ENCODE measurements at places on chromosomes 12 and 14.

DNA sequence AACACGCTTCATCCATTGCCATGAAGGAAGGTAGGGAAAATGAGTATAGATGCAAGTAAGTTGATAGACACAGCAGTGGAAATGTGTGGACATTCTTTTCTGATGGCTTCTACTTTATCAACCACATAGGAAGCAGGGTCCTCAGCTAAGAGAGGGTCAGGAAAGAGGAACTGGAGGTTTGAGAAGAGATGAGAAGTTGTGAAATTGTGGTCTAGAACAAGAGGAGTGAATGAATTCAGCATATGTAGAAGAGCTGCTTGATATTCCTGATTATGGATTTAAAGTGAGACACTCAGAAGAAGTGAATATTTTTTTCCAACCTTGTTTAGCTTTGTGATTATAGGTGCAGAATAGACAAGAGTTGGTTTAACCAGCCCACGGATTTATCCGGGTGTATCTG is 128.5 kb downstream of the SLC15A5 start:
- no peak for DNase-seq

DNA sequence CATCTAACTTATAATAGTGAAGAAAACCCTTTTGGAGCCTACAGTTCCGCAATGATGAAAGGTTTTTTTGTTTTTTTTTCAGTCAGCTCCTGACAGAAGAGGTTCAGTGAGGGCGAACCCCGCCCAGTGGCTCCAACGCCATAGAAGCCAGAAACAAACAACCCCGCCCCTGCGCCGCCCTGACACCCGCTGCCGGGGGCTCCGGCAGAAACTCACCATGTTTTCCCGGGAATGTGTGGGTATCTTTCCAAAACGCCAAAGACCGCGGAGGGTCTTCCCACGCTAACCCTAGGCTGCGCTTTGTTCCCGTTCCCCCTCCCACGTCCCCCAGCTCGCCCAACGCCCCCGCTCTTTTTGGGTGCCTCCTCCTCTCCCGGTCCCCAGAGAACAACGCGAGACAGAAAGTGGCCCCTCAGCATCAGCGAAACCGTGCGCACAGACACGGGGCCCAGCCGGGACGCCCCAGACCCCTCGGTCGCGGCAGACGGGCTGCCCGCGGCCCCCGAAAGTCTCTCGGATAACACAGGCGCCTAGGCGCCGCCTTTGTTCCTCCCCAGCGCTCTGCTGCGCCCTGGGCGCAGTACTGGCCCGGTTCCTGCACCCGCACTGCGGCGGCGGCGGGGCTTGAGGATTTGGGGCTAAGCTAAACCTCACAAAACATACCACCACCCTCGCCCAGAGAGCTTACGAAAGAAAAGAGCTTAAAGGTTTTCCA is 522 bp downstream of the TUBA1A start:
- peak; percentile 62 for DNase-seq

DNA sequence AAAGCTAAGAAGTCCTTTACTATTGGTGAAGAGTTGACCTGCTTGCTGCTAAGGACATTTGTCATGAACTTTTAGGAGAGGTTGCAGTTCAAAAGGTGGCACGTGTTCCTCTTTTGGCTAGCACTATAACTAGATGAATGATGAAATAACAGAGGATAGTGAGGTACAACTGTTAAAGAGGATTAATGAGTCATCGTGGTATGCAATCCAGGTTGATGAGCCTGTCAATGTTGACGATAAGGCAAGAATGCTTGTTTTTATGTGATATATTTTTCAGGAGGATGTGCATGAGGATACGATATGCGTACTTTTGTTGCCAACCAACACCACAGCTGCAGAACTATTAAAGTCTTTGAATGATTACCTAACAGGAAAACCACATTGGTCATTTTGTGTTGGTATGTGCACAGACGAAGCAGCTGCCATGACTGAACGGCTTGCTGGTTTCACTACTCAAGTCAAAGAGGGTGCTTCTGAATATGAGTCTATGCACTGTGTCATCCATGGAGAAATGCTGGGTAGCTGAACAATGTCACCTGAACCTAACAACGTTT is 10.6 kb downstream of the CEP128 start:
- no peak for DNase-seq

GRCh38 chr14:102516531-102517391 is 7.2 kb upstream of the ANKRD9 start:
- DNase-seq: peak; percentile 42

DNA sequence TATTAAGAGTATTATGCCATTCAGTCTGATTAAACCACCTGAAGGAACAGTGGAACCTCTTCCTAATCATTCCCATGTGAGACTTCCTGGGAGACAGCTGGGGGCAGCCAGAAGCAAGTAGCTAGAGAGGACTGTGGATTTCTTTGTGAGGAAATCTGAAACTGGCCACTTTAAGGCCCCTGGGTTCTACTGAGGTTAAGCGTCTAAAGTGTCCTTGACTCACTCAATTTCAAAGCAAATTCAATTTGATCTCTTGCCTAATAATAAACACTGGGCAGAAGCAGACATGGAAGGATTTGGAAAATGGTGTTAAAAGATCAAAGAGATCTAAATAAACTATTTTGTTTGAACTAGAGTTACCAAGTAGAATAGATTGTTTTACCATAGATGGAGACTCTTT is 909.9 kb downstream of the NRXN3 start:
- DNase-seq: no peak

DNA sequence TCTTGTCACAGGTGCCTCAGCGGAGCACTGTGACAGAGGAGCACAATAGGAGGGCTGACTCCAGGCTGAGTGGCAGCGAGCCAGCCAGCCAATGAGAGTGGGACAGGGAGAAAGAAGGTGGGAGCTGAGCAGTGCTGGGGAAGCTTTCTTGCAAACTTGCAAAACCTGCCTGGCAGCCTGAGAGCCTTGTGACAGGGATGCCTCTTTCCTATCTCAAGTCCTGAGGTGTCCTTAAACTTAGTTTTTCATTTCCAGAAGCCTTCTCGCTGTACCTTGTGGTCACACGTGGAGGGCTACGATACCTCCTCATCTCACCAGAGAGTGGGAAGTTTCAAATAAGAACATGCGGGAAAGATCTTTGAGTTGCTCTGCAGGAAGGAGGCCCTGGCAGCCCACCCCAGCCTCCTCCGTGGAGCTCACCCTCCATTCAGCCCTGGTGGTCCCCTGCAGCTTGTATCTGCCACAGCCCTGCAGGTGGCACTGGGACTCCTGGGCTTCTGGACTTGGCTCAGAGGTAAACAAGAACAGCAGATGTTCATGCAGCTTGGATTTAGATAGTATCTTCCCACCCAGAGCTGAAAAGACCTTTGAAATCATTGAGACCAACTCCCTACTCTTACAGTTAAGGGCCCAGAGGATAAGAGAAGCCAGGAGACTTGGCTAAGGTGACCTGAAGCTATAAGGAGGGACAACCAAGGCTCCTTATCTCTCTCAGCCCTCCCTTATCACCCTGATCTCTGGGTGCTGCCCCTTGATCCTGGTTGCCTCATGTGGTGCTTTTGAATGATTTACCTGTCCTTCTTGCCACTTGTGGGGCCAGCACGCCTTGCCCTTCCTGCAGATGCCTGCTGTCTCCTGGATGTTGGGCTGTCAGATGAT is 153.5 kb upstream of the MAX start:
- no peak for DNase-seq

DNA sequence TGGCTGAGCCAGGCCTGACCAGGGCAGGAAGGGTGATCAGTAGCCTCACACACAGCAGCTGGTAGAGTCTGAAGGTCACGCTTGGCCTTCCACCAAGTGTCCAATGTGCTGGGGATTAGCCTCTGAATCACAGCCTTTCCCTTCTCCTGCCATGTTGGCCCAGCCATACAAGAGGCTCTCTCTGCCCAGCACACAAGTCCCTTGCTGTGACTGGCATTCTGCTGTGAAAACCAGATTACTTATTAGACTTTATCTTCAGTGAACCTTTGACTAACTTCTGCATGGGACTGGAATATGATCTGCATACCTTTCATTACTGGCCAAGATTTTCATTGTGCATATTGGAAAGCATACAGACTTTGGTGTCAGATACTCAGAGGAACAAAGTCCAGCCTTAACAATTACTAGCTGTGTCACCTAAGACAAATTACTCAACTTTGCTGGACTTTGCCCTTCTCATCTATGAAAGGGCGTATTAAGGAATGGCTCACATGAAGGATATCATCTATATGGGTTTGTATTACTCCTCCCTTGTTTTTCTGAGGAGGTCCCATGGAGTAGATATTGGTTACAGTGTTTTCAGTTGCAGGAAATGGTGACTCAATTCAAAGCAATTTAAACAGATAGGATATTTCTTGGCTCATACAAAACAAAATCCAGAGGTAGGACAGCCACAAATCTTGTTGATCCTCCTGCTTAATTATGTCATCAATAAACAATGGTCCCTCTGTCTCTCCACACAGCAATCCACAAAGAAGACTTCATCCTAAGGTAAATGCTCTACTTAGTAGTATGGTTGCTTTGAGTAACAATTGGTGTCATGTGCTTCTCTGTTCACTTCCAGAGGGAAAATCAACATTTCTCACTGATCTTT is 99.6 kb downstream of the DYRK2 start:
- DNase-seq: no peak

- no peak for DNase-seq
Measured at GRCh38 chr12:74820324-74820723, 282.7 kb downstream of the ATXN7L3B start.

DNA sequence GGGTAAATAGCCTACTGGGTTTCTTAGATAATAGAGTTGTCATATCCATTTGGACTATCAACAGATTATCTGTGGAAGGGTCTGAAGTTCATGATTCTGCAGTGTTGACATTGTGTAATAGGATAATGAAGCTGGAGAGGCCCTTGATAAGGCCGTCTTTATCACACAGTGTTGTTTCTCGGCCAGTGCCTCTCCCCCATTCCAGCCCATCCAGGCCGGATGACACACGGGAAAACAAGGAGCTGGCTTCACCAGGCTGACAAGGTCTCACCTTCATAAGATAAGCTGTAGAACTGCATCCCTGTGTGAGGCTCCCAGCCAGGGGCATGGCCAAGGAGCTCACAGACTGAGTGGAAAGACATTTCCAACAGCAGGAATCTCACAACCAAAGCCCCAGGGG is 8.7 kb upstream of the EML1 start:
- DNase-seq: no peak

GRCh38 chr14:97993508-97994019 is 1196.4 kb downstream of the VRK1 start:
- no peak for DNase-seq

- DNase-seq: no peak
Measured at GRCh38 chr12:124876171-124876570, 12.5 kb upstream of the SCARB1 start.

- DNase-seq: peak; percentile 33
Measured at GRCh38 chr12:89353823-89354611, 1.7 kb upstream of the DUSP6 start.

Data from stimulated activated CD8-positive, alpha-beta memory T cell treated with anti-CD3 and anti-CD28 coated beads, Interleukin-2, amount 100 ng/mL, for 1 hour (primary cell).